ENCODE measurements at places on chromosomes 13 and 19. TPM values are rescaled to one million over a fixed set of nuclear protein-coding genes. Genes with fewer than 3 reads are reported as not detected.

Gene WDR62
- total RNA-seq = 11.5 TPM

Gene ZNF547
- total RNA-seq = 2.6 TPM

Gene STAP2
- total RNA-seq = 18.4 TPM

Gene CEACAM3
- not detected for total RNA-seq

Gene TNNI3
- total RNA-seq = not detected

Gene IL11
- 1.8 TPM for total RNA-seq
